HFFc6 (cell line): ENCODE measurements at places on chromosomes 3 and 15. TPM values are rescaled to one million over a fixed set of nuclear protein-coding genes. Genes with fewer than 3 reads are reported as not detected.

- H3K4me3 ChIP-seq, result peak overlapping the region; percentile 53
- H3K27me3 ChIP-seq, result no peaks in the 10 kb centered on the region
- H3K4me1 ChIP-seq, result peaks cover 70% of the 10 kb centered on the region
- no peaks in the 10 kb centered on the region for H3K36me3 ChIP-seq
These were observed 26.5 kb downstream of the IGSF10 start for GRCh38 chr3:151434151-151434890.

DNA sequence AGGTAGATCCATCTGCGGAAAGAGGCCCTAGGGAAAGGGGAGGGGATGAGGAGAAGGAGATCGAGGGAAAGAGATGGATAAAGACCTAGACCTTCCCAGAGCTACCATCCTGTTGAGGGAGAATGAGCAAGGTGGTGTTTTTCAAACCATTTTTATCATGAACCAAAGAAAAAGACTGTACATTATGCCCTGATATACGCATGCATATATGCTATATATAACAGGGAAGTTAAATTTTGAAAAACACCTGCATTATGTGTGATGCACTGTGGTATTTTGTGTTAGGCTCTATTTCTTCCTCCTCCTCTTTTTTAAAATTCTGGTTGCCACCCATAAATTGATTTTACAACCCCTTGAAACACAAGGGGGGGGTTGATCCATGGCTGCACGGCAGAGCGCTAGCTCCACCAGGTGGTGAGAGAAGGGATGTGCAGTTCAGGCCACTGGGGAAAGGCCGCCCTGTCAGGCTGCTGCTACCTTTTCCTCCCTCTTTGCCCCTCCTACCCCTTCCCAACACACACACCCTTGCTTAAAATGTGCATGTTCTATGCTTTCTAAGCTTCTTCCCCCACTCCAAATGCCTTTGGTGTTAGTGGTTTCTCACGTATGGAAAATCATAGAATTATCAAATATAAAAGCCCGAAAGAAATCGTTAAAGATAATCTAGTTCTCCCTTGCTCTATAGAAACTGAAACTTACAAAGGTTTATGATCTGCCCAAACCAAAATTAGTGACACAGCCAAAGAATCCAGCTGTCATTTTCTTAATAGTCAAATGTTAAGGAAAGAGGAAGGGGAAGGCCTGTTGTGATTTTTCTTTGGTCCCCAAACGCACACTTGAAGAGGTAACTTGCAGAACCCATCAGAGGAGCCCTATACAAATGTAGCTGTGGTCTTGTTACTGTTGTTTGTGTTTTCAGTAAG, 262.0 kb upstream of the UMPS start:
- H3K4me3 ChIP-seq, result no peak overlapping the region
- H3K4me1 ChIP-seq, result no peaks in the 10 kb centered on the region
- peaks cover 20% of the 10 kb centered on the region for H3K27me3 ChIP-seq

DNA sequence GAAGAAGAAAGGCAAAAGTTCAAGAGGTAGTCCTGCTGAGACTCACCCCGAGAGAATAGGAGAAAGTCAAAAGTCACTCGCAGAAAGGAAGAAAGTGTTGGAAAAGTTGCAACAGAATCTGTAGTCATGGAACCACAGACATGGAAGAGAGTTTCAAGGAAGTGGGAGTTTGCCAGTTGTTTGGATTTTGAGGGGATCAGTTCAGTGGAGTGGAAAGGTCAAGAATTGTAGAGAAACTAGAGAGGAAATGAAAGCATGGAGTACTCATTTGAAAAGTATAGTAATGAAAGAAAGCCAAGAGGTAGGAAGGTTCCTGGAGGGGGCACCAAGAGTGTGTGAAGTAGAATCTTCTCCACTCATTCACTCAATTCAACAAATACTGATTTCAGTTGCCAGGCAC, 34.7 kb downstream of the SPTSSB start:
- DNase-seq, result no peak
- H3K27ac ChIP-seq, result no peak overlapping the region
- no peak overlapping the region for H3K4me3 ChIP-seq
- H3K27me3 ChIP-seq, result no peaks in the 10 kb centered on the region
- H3K36me3 ChIP-seq, result no peaks in the 10 kb centered on the region

DNA sequence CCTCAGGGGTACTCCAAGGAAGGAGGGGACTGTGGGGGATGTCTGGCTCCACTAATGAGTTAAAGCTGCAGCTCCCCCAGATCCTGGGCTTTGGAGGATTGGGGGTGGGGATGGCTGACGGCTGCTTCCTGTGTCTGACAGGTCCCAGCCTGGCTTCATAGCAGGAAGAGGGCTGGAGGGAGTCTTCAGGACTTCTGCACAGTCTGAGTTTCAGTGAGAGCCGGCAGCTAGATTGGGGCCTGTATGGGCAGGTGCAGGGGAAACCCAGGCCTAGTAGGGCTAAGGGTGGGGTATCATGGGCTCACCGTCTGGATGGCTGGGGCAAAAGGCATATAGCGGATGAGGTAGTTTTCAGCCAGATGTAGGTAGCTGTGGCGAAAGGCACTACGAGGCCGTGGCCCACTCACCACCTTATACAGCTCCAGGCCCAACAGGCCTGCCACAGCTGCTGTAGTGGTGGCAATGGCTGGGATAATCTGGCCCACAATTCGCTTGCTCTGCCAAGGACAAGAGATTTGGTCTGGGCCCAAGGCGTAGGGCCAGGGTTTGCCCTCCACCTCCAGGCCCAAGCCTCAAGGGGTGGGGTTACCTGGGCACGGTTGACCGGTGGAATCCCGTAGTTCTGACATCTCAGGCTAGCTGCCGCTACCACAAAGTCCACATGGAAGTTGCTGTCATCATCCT, 4.5 kb downstream of the INKA1 start:
- no peaks in the 10 kb centered on the region; the same call in 1 of the 2 replicates for H3K36me3 ChIP-seq
- no peak for DNase-seq
- peaks cover 24% of the 10 kb centered on the region for H3K4me1 ChIP-seq
- no peaks in the 10 kb centered on the region; the same call in none of the 2 replicates for H3K27me3 ChIP-seq
- no peak overlapping the region for H3K27ac ChIP-seq

DNA sequence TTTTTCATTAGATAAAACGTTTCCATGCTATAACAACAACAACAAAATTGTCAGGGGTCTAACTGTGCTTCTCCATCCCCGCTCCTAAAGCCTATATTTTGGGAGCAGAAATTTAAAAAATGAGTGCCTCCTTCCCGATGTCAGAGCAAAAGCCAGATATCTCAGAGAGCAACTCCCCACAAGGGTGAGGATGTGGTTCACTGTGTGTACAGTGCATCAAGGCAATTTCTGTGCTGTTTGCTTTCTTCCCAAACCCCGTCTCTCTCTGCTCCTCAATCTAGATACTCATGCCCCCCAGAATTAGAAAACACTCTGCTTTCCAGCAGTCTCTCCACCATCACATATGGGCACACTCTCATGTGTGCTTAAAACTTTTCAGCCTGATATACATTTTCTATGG, 76.7 kb upstream of the MBNL1 start:
- no peaks in the 10 kb centered on the region for H3K27me3 ChIP-seq
- DNase-seq, result no peak
- H3K4me1 ChIP-seq, result peaks cover 13% of the 10 kb centered on the region
- H3K36me3 ChIP-seq, result no peaks in the 10 kb centered on the region

- H3K36me3 ChIP-seq, result no peaks in the 10 kb centered on the region
- H3K27ac ChIP-seq, result peak overlapping the region; percentile 62; the same call in 1 of the 2 replicates
- H3K4me1 ChIP-seq, result peaks cover 56% of the 10 kb centered on the region
- peak; percentile 52 for DNase-seq
- no peaks in the 10 kb centered on the region; the same call in 1 of the 2 replicates for H3K27me3 ChIP-seq
These were observed 199.4 kb upstream of the MRPL3 start for GRCh38 chr3:131702146-131702545.

- no peak overlapping the region for H3K4me3 ChIP-seq
- no peaks in the 10 kb centered on the region for H3K4me1 ChIP-seq
- no peak for DNase-seq
- H3K27ac ChIP-seq, result no peak overlapping the region
- no peaks in the 10 kb centered on the region for H3K36me3 ChIP-seq
- peaks cover 3% of the 10 kb centered on the region; the same call in 1 of the 2 replicates for H3K27me3 ChIP-seq
These were observed 255.0 kb downstream of the CLSTN2 start for GRCh38 chr3:140189976-140190375.

DNA sequence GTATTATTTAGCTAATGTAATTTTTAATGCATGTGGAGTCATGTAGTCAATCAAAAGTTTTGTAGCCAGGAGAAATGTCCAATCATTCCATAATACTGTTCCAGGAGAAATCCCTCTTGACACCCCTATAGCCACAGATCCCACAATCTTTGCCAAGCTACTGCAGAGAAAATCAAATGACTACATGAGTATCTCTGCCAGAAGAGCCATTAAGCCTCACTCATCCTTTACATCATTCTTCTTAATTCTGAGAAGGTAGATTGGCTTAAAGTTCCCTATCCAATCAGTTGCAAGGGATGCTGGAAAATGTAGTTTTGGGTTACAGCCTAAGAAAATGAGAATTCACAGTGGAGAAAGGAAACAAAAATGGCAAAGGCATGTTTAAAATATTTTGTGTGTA, 502.1 kb downstream of the ZBBX start:
- H3K27ac ChIP-seq, result no peak overlapping the region
- no peak for DNase-seq
- no peaks in the 10 kb centered on the region for H3K36me3 ChIP-seq
- H3K4me3 ChIP-seq, result no peak overlapping the region
- H3K4me1 ChIP-seq, result no peaks in the 10 kb centered on the region

DNA sequence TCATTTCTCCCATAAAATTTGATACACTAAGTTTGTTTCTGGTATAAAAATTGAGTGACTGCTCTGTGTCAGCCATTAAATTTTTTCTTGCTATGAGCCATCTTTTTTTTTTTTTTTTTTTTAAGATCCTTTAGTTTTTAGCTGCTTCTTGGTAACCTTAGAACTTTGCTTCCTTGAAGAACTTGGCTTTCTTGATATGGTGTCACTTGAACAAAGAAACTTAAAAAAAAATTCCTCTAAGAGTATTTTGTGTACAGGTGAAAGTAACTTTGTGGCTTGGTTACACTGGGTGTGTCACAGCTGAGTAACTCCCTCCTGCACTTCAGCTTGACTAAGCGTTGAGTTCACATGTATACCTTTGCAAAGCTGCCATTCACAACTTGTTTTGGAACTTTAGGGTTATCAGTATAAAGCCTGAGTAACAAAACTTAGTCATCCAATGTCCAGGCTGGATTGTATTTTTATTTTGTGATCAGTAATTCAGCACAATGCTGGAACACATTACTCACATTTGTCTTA, 6.5 kb downstream of the CHD2 start:
- DNase-seq, result peak; percentile 47
- peak overlapping the region; percentile 99 for H3K27ac ChIP-seq
- H3K27me3 ChIP-seq, result peaks cover 9% of the 10 kb centered on the region
- H3K36me3 ChIP-seq, result peaks cover 67% of the 10 kb centered on the region

- H3K27ac ChIP-seq, result no peak overlapping the region
- H3K27me3 ChIP-seq, result peaks cover 53% of the 10 kb centered on the region
- no peaks in the 10 kb centered on the region for H3K36me3 ChIP-seq
- no peaks in the 10 kb centered on the region for H3K4me1 ChIP-seq
These were observed 35.0 kb upstream of the HES1 start for GRCh38 chr3:194100856-194101390.

GRCh38 chr15:62848632-62849050, 193.9 kb upstream of the TPM1 start:
- peak; percentile 23 for DNase-seq
- H3K4me1 ChIP-seq, result peaks cover 88% of the 10 kb centered on the region
- H3K27me3 ChIP-seq, result no peaks in the 10 kb centered on the region; the same call in 1 of the 2 replicates
- peak overlapping the region; percentile 59 for H3K27ac ChIP-seq
- no peak overlapping the region for H3K4me3 ChIP-seq

DNA sequence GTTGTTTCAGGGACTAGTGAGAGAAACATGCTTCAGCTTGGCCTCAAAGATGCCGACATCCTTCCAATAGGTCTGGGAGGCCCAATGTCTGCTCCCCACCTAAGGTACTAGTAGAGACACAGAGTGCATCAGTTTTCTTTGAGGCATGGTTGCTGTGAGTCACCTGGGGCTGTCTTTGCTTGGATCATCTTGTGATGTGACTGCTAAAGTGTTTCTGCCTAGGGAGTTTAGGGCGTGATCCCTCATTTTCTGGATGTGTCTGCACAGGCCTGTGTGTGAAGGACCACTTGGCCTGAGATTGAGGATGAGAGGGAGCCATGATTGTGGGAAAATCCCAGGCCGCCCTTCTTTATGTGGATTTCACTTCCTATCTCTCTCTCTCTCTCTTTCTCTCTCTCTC, 4.8 kb downstream of the GASK1A start:
- no peak overlapping the region for H3K4me3 ChIP-seq
- H3K36me3 ChIP-seq, result no peaks in the 10 kb centered on the region
- H3K4me1 ChIP-seq, result no peaks in the 10 kb centered on the region
- peaks cover 45% of the 10 kb centered on the region for H3K27me3 ChIP-seq

DNA sequence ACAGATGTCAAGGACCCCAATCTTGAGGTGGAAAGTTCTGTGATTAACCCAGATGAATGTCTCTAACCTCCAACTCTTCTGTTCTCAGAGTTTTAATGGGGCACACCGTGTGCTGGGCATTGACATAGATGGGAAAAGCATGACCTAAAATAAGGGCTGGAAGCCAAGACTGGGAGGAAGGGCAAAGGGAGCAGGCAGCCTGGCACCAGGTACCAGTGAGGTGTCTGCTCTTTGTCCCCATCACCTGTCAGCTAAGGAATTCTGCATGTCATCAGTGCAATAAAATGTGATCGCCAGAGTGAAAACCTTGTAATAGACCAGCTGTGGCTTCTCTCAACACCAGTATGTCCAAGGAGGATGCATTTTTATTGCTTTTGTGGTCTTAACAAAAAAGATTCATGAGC, 143.5 kb upstream of the TPM1 start:
- no peaks in the 10 kb centered on the region for H3K27me3 ChIP-seq
- H3K36me3 ChIP-seq, result no peaks in the 10 kb centered on the region
- H3K4me1 ChIP-seq, result peaks cover 57% of the 10 kb centered on the region
- H3K4me3 ChIP-seq, result no peak overlapping the region

- H3K27me3 ChIP-seq, result peaks cover 4% of the 10 kb centered on the region; the same call in 1 of the 2 replicates
- no peaks in the 10 kb centered on the region for H3K4me1 ChIP-seq
- DNase-seq, result no peak
- no peak overlapping the region for H3K4me3 ChIP-seq
- H3K27ac ChIP-seq, result no peak overlapping the region
These were observed 335.6 kb upstream of the LMCD1 start for GRCh38 chr3:8166014-8166413.

GRCh38 chr15:101203029-101203573, 48.7 kb downstream of the CHSY1 start:
- peaks cover 2% of the 10 kb centered on the region; the same call in 1 of the 2 replicates for H3K27me3 ChIP-seq
- H3K27ac ChIP-seq, result peak overlapping the region; percentile 57
- H3K4me1 ChIP-seq, result peaks cover 96% of the 10 kb centered on the region
- peaks cover 18% of the 10 kb centered on the region for H3K36me3 ChIP-seq
- H3K4me3 ChIP-seq, result peak overlapping the region; percentile 13; the same call in 1 of the 2 replicates

DNA sequence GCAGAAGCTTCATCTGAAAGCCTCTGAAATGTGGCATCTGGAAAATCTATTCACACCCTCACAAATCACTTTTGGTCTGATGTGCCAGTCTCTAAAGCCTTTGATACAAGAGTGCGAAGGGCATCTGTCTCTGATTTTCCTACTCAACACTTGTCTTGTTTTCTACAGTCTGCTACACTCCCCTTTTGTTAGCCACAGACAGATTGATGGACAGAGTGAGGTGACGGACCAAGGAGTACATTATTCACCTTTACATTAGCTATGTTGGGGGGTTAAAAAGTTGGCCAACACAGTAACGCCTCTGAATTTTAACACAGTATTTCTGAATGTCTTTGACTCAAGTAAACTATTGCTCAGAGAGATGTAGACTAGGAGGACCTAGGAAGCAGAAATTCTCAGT, 63.1 kb downstream of the TNIK start:
- H3K27ac ChIP-seq, result no peak overlapping the region
- peaks cover 4% of the 10 kb centered on the region; the same call in 1 of the 2 replicates for H3K36me3 ChIP-seq
- no peaks in the 10 kb centered on the region for H3K27me3 ChIP-seq
- H3K4me1 ChIP-seq, result peaks cover 23% of the 10 kb centered on the region

Gene TBC1D5
- total RNA-seq, result 39.2 to 46.0 TPM (median 42.2 TPM) in 3 replicates

Gene SIDT1
- not detected in 3 replicates for total RNA-seq

Gene UBL7
- 50.9 to 62.4 TPM (median 53.8 TPM) in 3 replicates for total RNA-seq

Gene CCDC9B
- total RNA-seq, result 54.3 and 100 TPM in 2 replicates

Gene NDUFB5
- total RNA-seq, result 91.3 to 107 TPM (median 93.0 TPM) in 3 replicates

Gene MYZAP
- not detected in 3 replicates for total RNA-seq

Gene CKMT1B
- not detected in 3 replicates for total RNA-seq

Gene TTLL13
- total RNA-seq, result not detected in 2 replicates

Gene CFAP44
- 0.98 to 2.9 TPM (median 2.0 TPM) in 3 replicates for total RNA-seq

Gene PRSS50
- not detected in 3 replicates for total RNA-seq

Gene SLC6A1
- not detected in 2 replicates for total RNA-seq
